Liver (tissue), 10 donors: ENCODE measurements at places on chromosomes 1 and 21.

- DNase-seq: no peak
Measured at GRCh38 chr1:244273845-244274619, 177.7 kb downstream of the ADSS2 start.

DNA sequence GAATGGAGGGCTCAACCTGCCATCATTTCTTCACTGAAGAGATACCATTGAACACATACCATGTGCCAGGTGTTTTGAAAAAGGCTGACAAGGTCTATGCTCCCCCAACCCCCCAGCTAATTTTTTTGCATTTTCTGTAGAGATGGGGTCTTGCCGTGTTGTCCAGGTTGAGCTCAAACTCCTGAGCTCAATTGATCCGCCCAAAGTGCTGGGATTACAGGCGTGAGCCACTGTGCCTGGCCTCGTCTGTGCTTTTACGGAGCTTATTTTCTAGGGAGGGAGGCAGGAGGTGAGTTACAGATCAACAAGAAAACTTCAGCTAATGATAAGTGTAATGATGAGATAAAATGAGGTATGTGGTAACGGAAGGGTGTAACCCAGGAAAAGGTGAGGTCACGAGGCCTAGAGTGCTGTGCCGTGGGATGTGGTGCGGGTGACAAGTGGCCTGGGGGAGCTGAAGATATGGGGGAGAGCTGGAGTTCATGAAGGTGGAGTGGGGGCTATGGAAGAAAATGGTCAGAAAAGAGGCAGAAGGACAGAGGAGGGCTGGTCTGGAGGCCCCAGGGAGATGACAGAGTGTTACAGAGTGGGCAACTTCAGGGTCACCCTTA, 28.2 kb downstream of the FAAH start:
- no peak for DNase-seq

DNA sequence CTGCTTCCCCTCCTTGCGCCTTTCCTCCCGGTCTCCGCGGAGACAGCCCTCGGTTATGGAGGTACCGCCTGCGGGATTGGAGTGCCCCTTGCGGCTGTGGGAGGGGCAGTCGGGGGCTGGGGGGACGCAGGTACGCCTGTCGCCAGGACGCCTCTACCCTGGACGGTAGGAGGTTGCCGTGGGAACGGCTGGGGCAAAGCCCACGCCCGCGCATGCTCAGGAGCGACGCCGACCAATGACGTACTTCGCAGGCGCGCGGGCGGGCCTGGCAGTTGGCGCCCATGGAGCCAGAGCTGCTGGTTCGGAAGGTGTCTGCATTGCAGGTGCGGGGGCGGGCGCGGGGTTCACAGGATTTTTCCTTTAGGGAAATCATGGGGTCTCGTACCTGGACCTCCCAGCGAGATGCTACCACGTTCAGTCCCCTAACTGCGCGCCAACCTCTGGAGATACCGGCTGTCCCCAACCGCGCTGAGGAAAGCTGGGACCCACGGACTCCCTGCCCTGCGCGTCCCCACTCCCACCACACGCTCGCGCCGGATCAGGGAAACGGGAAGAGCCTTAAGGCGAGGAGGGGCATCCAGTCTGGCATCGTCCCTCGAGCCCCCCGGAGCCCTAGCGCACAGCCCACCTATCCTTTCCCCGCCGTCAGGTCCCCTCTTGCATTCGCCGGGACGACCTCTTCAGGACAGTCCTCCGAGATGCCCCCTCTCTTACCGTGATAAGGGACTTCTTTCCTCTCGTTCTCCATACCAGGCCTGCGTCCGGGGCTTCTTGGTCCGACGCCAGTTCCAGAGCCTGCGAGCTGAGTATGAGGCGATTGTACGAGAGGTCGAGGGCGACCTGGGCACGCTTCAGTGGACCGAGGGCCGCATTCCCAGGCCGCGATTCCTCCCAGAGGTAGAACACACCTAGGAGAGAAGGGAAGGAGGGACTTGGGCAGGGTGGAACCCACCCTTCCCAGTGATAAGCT, at the start of gene IQCC:
TSS of gene IQCC (plus strand) at position 271 of the 970 bp plus-strand sequence. CDS start at position 282, 11 bp downstream.
- peak; percentile 87 for DNase-seq

- DNase-seq: no peak
Measured at GRCh38 chr21:33078907-33079582, 9.1 kb downstream of the OLIG1 start.

GRCh38 chr21:30027986-30028385, 88.2 kb upstream of the GRIK1 start:
- DNase-seq: no peak

DNA sequence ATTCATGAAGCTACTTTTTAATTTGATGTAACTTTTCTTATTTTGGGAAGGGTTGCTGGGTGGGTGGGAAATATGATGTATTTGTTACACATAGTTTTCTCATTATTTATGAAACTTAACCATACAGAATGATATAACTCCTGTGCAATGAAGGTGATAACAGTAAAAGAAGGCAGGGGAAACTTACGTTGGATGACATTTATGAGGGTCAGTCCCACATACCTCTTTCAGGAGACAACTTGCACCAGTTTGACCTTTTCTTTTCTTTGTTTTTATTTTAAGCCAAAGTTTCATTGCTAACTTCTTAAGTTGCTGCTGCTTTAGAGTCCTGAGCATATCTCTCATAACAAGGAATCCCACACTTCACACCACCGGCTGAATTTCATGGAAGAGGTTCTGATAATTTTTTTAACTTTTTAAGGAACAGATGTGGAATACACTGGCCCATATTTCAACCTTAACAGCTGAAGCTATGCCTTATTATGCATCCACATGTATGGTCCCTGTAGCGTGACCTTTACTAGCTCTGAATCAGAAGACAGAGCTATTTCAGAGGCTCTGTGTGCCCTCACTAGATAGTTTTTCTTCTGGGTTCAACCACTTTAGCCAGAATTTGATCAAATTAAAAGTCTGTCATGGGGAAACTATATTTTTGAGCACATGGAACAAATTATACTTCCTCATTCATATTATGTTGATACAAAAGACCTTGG, 28.0 kb upstream of the KIAA1614 start:
- DNase-seq: no peak

GRCh38 chr1:15477646-15478212, 1.8 kb downstream of the CELA2B start:
- no peak for DNase-seq

DNA sequence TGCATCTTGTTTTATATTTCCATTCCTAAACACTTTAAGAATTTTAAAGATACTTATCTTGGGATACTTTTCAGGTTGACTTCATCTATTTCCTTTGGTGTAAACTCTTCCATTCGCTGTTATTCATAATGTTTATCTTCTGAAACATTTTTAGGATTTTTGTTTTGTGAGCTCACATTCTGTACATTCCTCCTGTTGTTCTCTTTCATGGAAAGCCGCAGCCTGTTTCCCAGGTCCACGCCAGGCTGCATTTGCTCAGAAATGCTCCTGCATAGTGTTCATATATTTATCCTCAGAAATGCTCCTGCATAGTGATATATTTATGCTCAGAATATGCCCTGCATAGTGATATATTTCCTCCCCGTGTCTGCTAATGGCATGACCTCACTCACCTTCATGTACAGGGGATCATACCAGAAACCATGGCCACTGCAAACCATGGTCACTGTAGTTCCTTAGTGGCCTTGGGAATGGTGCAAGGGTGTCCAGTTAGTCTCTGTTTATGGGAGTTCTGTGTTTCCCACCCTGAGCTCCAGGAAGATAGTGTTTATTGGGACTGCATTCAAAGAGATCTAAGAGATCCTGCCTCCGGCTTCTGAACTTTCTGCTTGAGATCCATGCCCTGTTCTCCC, 153.9 kb upstream of the GREM2 start:
- no peak for DNase-seq

GRCh38 chr1:17084787-17085186, 31.0 kb upstream of the SDHB start:
- no peak for DNase-seq

DNA sequence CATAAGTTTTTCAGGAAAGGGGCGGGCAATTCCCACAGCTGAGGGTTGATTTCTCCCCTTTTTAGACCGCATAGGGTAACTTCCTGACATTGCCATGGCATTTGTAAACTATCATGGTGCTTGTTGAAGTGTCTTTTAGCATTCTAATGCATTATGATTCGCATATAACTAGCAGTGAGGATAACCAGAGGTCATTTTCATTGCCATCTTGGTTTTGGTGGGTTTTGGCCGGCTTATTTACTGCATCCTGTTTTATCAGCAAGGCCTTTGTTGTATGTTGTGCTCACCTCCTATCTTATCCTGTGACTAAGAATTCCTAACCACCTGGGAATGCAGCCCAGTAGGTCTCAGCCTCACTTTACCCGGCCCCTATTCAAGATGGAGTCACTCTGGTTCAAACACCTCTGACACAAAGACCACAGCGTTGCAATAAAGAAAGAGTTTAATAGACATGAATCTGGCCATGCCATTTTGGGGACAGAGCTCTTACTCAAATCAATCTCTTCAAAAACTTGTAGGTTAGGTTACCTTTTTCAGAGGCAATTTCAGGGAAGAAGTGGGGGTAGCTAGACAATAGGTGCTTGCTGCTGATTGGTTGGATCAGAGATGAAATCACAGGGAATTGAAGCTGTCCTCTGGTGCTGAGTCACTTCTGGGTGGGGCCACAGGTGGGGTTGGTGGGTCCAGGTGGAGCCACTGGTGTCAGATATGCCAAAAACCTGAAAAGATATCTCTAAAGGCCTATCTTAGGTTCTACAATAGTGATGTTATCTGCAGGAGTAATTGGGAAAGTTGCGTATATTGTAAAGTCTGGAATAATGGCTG, 23.3 kb downstream of the TBX19 start:
- no peak for DNase-seq

DNA sequence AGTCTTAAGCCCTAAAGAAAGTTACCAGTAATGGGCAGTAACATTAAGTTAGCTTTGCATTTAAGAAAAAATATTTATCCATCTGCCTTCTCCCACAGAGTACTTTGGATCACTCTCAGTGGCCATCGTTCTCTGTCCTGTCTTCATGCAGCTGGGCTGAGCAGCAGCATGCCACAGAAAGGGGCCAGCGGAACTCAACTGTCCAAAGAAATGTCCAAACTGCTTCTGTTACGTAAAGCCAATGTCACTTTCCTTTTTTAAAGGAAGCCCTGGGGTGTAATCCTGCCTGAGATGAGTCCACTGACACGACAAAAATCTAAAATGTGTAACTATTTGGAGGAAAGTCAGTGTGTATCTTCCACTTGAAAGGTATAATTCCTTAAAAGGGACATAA, 291.6 kb downstream of the SMYD3 start:
- no peak for DNase-seq

- no peak for DNase-seq
Measured at GRCh38 chr1:119981986-119982815, 85.9 kb upstream of the ADAM30 start.

DNA sequence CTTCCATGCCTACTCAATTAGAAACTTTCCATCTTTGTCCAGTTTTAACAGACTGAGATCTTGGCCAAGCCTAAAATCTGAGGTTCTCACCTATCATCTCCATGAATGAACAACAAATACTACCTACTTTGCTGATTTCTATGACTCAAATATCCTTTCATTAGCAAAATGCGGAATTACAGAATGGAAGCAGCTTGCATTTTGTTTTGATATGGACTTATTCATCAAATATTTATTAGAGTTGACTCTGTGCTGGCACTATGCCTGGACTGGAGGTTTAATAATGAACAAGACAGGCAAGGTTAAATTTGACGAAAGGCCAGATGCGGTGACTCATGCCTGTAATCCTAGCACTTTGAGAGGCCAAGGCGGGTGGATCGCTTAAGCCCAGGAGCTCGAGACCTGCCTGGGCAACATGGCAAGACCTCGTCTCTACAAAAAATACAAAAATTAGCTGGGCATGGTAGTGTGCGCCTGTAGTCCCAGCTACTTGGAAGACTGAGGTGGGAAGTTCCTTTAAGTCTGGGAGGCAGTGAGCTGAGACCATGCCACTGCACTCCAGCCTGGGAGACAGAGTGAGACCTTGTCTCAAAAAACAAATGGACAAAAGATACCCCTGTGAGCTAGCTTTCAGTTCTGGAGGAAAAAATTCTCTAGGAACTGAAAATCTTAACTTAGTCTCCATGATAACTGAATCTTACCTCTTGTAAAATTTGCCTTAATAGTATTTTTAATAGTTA, 29.4 kb upstream of the SOD1 start:
- no peak for DNase-seq

DNA sequence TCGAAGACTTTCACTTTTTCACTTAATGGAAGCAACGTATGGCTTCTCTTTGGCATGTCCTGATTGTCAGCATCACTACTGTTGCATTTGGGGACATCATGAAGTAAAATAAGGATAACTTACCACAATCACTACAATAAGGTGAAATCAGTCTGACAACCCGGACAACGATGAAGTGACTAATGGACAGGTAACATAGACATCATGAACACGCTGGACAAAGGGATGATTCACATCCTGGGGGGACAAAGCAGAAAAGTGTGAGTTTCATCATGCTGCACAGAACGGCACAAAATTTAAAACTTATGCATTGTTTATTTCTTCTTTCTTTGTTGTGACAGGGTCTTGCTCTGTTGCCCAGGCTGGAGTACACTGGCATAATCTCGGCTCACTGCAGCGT, 53.9 kb downstream of the FH start:
- DNase-seq: no peak

DNA sequence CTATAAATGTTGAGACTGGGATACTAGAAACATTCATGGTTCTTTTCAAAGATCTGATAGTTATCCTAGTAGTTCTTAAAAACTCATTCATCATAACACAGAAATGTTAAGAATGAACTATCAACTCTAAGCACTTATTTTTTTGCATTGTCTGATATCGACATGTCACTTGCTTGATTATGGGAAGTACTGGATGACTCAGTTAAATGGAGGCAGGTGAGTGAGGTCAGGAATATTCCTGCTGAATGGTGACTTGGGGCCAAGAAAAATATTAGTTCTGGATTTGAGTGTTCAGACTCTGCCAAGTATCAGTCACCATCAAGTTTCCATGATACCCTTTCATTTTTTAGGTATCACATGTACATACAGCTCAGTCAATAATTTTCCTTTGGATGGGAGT, 63.6 kb downstream of the NEK7 start:
- no peak for DNase-seq

GRCh38 chr1:87644033-87644578, 315.4 kb downstream of the LMO4 start:
- DNase-seq: no peak

- DNase-seq: no peak
Measured at GRCh38 chr1:110880708-110881374, 7.9 kb downstream of the CD53 start.

GRCh38 chr1:108799001-108799400, 52.5 kb downstream of the STXBP3 start:
- no peak for DNase-seq
